ENCODE measurements at places on chromosomes 1 and 21.

GRCh38 chr1:213572912-213573647, 414.7 kb upstream of the PROX1 start:
- no peak for DNase-seq

DNA sequence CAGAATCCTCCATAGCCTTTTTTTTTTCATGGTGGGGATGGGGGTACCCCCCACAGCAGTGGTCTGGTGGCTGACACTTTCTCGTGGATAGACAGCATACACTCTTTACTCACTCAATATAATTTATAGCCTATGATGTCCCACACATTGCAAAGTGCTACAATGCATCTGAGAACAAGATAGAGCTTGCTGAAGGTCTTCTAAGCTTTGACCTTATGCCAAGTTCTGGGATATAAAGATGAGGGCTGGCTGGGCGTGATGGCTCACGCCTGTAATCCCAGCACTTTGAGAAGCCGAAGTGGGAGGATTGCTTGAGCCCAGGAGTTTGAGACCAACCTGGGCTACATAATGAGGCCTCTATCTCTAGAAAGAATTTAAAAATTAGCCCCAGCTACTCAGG, 78.0 kb downstream of the MPZL1 start:
- DNase-seq = no peak

DNA sequence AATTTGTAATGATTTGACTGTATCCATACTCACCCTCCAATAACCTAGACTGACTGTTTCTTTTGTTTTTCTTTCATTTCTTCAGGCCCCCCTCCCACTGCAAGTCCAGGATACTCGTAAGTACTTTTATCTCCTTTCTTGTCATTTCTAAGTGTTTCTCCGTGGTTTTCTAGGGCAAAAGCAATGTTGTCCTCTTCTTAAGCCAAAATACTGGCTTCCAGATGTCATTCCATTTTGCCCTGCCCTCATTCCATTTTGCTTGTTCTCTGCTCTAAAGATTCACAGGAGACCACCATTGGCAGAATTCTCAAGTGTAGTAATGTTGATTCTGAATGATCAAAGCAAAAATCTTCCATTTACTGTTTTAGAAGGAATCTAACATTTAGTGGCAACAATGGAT, 152.8 kb upstream of the UBE2U start:
- no peak for DNase-seq

DNA sequence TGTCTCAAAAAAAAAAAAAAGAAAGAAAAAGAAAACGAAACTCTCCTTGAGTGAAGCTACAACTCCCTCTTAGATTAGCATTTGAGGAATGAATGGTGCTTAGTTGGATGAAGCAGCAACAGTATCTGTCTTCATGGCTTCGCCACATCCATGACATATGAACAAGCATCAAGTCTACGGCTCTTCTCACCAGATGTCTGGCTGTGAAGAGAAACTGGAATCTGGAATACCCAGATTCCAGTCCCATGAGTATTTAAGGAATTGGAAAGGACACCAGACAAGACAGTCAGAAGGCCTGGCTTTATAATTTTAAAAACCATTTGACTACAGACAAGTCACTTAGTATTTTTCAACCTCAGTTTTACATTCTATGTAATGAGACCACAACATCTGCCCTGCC, 38.0 kb upstream of the TADA1 start:
- DNase-seq = no peak

- no peak for DNase-seq
Measured at GRCh38 chr1:213979751-213980586, 7.8 kb upstream of the PROX1 start.

- DNase-seq = no peak
Measured at GRCh38 chr1:157639800-157640199, 41.9 kb upstream of the FCRL4 start.

- no peak for DNase-seq
Measured at GRCh38 chr1:96872757-96873156, 151.2 kb downstream of the PTBP2 start.

GRCh38 chr1:205947024-205947423, 3.8 kb upstream of the SLC26A9 start:
- no peak for DNase-seq

DNA sequence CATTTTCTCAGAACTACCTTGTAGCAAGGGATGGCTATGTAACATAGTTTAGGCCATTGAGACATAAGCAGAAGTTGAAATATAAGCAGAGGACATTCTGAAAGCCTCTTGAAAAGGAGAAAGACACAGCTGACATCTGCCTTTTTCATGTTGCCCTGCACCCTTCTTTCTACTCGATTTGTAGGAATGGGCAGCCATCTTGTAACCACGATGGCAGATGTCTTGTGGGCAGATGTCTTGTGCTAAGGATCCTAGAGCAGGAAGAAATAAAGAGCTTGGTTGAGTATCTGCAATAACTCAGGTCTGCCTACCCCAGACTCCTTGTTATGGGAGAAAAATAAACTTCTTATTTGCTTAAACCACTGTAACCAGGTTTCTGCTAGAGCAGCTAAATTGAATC, 351.0 kb downstream of the PDE4B start:
- no peak for DNase-seq

GRCh38 chr1:18649693-18650370, 19.2 kb downstream of the PAX7 start:
- DNase-seq = no peak

- DNase-seq = no peak
Measured at GRCh38 chr1:43817304-43817939, 110.1 kb downstream of the ST3GAL3 start.

- no peak for DNase-seq
Measured at GRCh38 chr1:17148950-17149608, 29.8 kb upstream of the PADI2 start.

DNA sequence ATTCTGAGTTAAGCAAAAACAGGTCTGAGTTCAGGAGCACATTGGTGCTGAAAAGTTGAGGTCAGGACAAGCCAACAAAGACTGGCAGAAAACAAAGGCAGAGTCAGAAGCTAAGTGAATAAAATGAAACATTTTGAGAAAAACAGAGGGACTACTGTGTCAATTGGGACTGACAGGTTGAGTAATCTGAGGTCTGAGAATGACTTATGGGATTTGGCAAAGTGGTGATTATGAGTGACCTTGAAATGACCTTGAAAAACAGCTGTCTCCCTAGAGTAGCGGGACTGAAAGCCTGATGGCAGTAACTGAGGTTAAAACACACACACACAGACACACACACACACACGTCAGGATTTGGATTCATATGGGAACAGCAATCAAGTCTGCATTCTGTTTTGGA, 8.8 kb upstream of the COG2 start:
- DNase-seq = no peak
